ENCODE measurements at places on chromosomes 3 and 15.
A peak's percentile ranks its signal among the peaks of the same experiment; 100 is the strongest.

DNA sequence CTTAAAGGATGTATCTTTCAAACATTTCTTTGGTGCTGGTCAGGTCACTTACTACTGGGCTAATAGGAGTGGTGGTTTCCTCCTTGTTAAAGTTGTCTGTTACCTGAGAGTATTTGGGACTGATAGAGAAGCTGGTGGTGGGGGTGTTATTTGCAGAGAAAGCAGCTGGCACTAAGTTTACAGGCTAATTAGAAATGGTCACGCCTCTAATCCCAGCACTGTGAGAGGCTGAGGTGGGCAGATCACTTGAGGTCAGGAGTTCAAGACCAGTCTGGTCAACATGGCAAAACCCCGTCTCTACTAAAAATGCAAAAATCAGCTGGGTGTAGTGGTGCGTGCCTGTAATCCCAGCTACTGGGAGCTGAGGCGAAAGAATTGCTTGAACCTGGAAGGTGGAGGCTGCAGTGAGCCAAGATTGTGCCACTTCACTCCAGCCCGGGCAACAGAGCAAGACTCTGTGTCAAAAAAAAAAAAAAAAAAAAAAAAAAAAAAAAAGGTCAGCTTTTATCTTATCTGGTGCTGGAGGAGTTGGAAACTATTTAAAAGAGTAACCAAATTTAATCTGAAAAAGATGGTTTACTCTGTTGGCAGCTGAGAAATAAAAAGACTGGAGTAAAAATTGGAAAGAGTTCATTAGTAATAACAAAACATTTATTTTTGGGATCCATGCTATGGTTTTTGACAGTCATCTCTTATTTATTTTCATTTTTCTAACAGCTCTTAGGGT, 332.6 kb downstream of the PTPRG start:
- DNase-seq, result no peak

- no peak for DNase-seq
These were observed 12.5 kb upstream of the IGF1R start for GRCh38 chr15:98635848-98636247.

- DNase-seq, result no peak
These were observed 246.5 kb downstream of the PTPRG start for GRCh38 chr3:61807865-61808276.

- no peak for DNase-seq
These were observed 16.3 kb downstream of the VPS39 start for GRCh38 chr15:42191610-42192346.

DNA sequence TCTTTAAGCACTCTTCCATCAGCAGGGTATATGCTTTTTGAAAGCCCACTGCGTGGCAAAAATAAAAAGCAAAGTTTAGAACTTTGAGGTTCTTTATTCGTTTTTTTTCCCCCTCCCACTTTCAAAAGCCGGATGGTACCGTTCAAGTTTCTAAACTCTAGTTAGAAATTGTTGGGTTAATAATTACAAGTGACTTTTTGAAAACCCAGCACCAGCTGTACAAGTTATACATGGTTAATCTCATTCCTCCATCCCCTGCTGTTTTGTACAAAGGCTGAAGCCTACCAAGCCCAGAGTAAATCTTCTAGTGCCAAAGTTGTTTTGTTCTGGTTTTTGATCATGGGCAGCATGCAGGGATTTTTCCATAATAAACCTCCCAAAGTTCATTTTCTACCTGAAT, 48.6 kb downstream of the WDR72 start:
- DNase-seq, result no peak

GRCh38 chr3:43400167-43400566, 113.8 kb downstream of the SNRK start:
- DNase-seq, result no peak

DNA sequence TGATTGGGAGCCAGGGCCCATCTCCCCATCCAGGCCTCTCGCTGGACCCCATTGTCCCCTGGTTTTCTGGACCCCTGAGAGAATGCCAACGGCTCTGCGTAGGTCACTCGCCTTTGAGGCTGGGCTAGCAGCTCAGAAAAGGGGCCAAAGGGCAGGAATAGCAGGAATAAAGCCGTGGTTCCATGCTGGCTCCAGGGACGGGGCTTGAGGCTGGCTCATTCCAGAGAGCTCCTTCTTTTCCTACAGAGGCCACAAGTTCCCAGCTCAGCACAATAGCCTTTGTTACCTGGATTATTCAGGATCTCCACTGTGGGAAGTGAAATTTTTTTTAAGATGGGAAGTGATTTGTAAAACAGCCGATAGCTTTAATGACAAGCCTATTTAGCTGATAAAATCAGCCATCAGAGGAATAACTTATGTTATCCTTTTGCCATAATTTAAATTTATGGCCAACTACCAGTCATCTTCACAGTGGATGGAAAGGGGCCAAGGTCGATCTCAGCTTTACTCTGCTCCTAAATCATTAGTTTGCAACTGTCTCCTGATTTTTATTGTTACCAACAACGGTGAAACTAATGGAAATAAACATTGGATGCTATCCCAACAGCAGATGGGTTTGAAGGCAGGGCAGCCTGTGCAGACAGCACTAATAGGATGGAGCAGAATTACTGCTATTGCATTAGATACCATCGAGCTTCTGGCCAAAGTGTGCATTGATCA, 124.3 kb downstream of the TMEM266 start:
- DNase-seq, result no peak

GRCh38 chr15:52493968-52494367, 34.7 kb downstream of the MYO5A start:
- no peak for DNase-seq

- no peak for DNase-seq
These were observed 375.9 kb upstream of the WNT5A start for GRCh38 chr3:55863028-55863427.

DNA sequence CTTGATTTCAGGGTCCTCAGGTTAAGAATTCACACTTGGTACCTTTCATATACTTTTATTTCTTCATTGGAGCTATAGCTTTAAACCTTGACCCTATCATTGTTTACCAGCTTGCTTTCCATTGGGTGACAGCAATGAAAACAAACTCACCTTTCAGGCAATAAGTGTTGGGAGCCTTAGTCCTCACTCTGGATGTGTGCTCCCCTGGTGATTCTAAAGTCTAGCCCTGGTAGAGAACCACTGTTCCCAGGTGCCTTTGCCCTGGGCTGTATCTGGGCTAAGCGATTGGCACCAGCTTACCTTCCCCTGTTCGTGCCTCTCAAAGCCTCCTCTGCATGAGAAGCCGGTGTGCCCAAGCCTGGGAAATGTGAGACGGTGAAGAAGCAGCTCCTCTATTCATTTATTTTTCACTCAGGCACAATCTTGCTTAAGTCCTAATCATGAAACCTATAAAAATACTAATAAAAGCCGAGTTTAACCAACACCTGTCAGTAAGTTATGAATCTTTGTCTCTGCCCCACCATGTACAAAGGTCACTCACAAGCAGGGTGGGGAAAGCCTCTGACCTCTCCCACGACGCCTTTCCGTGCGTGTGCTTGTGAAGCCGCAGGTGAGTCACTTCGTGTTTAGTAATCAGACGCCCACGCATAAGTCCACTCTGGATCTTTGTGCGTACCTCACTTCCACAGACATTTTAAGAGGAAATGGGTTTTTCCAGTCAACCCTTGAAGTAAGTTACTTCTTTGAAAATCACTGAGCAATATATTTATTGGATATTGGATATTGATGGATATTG, 12.8 kb upstream of the ARRDC4 start:
- no peak for DNase-seq

DNA sequence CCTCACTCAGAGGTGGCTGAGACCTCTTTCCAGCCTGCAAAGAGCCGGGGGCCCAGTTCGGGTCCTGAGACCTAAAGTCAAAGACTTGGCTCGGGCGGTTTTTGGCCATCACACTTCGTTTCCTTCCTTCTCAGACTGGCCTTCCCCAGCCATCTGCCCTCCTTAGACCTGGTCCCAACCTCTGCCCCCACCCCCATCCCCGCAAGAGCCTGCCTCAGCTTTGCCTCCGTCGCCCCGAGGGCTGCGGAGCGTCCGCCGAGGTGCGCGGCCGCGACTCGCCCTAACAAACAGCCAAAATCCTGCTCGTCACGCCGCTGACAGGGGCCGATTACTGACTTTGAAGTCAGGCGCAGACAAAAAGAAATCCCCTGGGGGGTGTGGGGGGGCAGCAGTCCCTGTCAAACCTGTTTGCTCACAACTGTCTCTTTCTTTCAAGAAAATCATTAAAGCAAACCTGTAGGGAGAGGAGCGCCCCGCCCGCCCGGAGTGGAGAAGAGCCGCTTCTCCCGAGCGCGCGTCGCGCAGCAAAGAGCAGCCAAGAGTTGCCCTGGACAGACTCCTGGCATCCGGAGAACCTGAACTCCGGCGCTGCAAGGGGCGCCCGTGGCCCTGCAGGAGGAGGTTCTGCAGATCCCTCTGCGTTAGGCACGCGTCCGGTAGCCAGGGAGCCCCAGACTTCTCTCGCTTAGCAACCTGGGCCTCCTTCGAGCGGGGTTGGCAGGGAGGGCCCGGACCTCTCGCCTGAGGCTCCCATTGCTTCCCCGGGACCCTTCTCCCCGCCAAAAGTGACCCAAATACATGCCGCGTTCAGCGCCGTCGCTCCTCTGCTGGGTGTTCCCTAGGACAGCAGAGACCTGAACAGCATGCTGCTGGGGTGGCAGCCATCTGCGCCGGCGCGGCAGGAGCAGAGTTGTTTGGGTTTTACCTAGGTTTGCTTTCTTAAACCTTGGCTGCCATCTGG, 4.5 kb downstream of the SOX14 start:
- no peak for DNase-seq

DNA sequence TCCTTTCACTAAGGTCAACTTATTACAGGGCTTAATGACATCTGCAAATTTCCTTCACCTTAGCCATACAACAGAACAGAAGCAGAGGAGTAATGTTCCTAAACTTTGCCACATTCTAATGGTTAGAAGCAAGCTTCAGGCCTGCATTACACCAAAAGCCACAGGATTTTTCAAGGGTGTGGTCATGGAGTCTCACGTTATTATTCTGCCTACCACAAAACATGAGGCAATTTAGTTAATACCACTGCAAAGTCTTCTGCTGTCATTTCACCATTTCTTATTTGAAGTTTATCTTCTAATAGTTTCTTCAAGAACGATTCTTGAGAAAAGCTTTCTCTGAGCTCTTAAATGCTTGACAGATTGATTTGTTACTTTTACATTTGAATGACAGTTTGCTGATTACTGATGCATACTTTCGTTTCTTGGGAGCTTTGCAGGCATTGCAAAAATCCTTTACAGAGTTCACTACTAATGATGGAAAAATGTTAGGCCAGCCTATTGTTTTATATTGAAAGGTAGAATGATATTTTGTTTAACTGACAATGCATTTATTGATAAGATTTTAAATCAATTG, 1257.1 kb downstream of the NSUN3 start:
- peak; percentile 44 for DNase-seq

Measured in cardiac fibroblast (primary cell).